ENCODE measurements at places on chromosomes 1 and 21.

DNA sequence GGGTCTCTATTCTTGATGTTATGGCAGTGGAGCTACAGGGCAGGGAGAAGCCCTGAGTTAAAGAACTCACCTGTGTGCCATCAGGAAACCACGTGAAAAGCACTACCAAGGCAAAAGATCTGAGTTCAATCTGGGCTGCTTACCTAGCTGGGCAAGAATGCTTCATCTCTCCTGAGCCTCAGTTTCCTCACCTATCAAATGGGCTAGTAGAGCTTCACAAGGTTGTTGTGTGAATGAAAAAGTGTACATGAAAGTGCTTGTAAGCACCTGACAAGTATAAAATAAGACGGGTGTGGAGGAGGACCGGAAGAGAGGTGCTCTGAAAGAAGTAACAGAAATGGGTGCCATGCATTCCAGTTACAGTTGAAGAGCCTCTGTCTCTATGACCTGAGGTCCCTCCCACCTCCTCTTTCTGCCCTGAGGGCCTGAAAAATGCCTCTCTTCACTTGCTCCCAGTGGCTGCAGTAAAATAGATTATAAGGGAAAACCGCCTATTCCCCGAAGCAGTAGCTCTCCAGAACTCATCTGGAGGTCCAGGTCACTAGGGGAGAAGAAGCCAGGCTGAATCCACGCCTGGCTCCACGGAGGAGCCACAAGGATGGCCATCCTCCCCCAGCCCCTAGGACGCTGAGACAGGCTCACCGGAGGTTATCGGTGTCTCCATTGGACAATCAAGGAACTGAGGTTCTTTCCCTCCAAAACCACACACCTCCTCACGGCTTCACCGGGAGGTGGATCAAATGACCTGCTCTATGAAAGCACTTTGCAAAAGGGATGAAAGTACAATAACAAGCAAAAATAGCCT, 1.4 kb downstream of the GPR161 start:
- no peak for DNase-seq

GRCh38 chr1:214719207-214719606, 116.2 kb downstream of the CENPF start:
- no peak for DNase-seq

DNA sequence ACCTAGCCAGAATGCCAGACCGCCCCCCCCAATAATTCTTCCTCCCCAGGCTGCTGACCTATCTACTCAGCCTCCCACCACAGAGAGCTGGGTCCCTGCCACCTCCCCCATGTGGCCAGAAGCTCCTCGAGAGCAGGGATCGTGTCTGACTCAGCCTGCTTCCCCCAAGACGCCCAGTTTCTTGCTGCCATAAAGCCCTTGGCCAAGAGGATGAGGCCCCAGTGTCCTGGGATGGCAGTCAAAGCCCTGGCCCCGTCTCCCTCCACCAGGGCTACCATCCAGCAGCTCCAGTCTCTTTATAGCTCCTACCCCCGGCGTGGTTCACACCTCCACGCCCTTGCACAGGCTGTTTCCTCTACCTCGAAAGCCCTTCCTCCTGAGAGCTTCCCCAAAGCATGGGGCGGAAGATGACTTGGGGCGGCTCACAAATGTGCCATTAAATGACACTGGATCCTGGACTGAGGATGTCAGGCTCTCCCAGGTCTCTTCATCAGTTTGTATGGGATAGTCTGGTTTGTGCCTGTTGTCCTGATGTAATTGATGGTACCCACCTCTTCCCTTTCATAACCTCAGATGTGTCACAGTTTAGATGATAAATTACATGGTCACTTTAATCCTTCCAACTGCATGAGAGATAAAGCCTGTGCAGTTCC, 13.2 kb downstream of the ADGRB2 start:
- no peak for DNase-seq

DNA sequence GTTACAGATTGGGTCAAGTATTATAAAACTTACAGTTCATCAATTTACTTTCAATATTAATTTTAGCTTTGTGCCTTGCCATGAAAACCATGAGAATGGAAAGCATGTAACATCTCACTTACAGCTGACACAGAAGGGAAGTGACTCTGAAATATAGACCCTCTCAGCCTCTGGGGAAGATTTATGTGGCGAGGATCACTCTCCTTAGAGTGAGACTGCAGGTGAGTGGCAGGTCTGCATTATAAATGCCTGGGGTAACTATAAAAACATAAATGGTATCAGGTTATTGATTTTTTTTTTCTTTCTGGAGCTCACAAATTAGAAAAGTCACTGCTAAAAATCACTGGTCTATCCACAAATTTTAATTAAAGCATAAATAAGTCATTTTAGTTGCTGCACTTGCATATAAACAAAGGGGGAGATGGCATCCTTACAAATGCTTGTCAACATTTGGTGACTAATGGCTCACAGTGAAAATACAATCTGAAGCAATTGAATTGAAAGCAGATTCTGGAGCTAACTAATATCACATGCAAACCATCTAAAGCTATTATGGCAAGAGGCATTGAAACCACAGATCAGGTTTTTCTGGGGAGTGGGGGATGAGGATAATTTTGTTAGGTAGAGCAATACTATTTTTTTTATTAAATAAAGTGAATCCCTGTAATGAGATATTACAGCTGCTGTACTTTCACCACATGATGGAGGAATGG, 200.9 kb downstream of the TM2D1 start:
- DNase-seq, result no peak

DNA sequence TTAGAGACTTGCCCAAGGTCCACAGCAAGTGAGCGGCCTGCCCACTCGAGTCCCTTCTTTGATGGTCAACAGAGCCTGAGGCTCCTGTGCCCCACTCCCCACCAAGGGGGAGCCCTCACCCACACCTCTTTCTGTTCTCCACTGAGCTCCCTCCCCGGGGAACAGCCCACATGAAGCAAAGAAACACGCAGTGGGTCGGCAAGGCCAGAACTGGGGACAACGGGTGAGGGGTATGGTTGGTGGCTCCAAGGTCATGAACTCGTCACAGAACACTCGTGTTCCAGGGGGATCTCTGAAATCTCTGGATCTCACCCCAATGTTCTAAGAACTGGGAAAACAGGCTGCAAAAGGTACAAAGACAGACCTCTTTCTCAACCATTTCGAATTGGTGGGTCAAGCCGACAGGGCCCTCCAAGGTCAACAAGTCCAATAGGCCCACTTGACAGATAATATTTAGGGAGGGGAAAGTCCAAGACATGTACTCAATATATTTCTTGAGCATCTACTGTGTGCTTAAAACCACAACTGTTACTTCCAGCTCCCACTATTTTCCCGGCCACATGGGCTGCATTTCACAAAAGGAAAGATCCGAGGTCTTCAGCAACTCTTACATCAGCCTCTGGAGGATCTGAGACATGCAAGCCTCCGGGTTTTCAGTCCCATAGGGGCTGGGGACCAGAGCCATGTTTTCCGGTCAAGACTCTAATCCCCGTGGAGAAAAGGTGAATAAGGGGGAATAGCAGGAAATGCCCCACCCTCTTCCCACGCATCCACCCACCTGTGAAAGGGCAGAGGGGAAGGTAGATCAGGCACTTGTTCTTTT, 1.1 kb upstream of the RAP1GAP start:
- no peak for DNase-seq

GRCh38 chr1:221723848-221724236, 18.0 kb downstream of the DUSP10 start:
- DNase-seq, result no peak

DNA sequence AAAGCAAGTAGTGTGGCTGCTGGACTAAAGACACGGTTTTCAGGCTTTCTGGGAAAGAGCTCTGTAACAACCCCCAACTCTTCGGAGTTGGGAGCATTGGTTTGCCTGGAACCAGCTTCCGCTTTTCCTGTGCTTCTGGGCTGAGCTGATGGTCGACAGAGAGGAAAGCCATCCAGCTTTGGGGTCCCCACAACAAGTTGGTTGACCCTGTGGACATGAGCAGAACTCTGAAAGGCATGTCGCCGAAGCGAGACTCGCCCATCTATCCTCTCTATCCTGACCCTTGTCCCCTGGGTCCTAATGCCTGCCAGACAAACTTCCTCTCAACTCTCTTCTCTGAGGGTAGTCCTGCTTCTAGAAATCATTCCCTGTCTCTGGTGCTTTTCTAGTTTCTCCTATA, 31.9 kb upstream of the FCGR2A start:
- peak; percentile 28 for DNase-seq

GRCh38 chr1:29451368-29451892, 215.1 kb downstream of the PTPRU start:
- DNase-seq, result no peak

Data from activated CD4-positive, alpha-beta T cell treated with anti-CD3 and anti-CD28 coated beads for 48 hours (primary cell).